Pancreas (tissue), 10 donors: ENCODE measurements at places on chromosomes 5 and 9. TPM values are rescaled to one million over a fixed set of nuclear protein-coding genes. Genes with fewer than 3 reads are reported as not detected.

ORM2 gene
- total RNA-seq, result not detected

CNTNAP3B gene
- 2.7 TPM for total RNA-seq

EDIL3 gene
- 0.65 TPM for total RNA-seq

EHMT1 gene
- total RNA-seq, result 34.9 TPM

PCDHA6 gene
- 1.7 TPM for total RNA-seq

GRCh38 chr9:7123743-7124142, 366.0 kb downstream of the KDM4C start:
- DNase-seq, result no peak

- no peak for DNase-seq
Measured at GRCh38 chr5:16957304-16958196, 21.5 kb upstream of the MYO10 start.

DNA sequence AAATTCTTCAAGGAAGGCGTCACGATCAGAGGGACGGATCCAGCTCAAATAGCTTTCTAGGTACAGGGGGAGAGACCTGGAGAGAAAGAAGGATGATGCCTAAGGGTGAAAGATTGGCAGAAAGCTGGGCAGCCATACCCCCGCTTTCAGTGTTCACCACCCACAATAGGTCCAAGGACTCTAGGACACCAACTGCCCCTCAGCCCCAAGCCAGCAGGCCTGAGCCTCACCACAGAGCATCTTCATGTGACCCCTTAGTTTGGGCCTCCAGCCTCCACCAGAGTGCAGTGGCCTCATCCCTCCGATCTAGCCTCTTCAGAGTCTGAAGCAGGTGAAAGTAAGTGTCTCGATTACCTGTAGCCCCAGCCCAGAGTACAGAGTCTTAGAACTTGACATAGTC, 1.7 kb upstream of the VCP start:
- no peak for DNase-seq

GRCh38 chr5:5451863-5452262, 29.4 kb downstream of the ICE1 start:
- no peak for DNase-seq
